Testis (tissue), 5 donors: ENCODE measurements at places on chromosomes 7 and 10.
A peak's percentile ranks its signal among the peaks of the same experiment; 100 is the strongest.

- peaks cover 81% of the 10 kb centered on the region for H3K4me1 ChIP-seq
- H3K36me3 ChIP-seq: no peaks in the 10 kb centered on the region
These were observed 100.1 kb downstream of the ZRANB1 start for GRCh38 chr10:125041856-125042506.

GRCh38 chr10:72340510-72341261, 14.0 kb downstream of the DNAJB12 start:
- peak overlapping the region; percentile 24 for H3K27ac ChIP-seq
- H3K27me3 ChIP-seq: no peaks in the 10 kb centered on the region

GRCh38 chr7:104341546-104341945, 13.1 kb downstream of the LHFPL3 start:
- H3K4me3 ChIP-seq: no peak overlapping the region
- H3K27me3 ChIP-seq: no peaks in the 10 kb centered on the region
- no peaks in the 10 kb centered on the region for H3K4me1 ChIP-seq
- no peaks in the 10 kb centered on the region for H3K36me3 ChIP-seq
- H3K27ac ChIP-seq: no peak overlapping the region
- peak; percentile 19 for DNase-seq

DNA sequence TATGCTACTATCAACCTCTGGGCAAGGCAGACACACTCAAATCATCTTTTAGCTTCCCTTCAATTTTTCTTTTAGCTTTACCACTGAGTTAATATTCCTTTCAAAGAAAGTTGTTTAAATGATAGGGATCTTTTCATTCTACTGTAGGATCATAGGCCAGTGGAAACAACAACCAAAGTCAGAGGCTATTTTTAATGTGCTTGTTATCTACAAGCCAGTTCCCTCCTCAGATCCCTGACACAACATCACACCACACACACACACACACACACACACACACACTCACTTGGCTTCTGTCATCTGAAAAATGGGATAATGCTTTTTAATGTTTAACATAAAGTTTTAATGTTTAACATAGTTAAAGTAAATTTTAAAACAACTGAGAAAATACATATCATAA, 106.7 kb upstream of the CAV2 start:
- no peak for DNase-seq
- H3K4me3 ChIP-seq: no peak overlapping the region
- H3K27me3 ChIP-seq: no peaks in the 10 kb centered on the region
- no peaks in the 10 kb centered on the region for H3K36me3 ChIP-seq
- H3K27ac ChIP-seq: no peak overlapping the region
- no peaks in the 10 kb centered on the region for H3K4me1 ChIP-seq

- H3K4me1 ChIP-seq: no peaks in the 10 kb centered on the region
- H3K4me3 ChIP-seq: no peak overlapping the region
- H3K36me3 ChIP-seq: no peaks in the 10 kb centered on the region
- no peaks in the 10 kb centered on the region for H3K27me3 ChIP-seq
- DNase-seq: no peak
These were observed 14.3 kb upstream of the ZMIZ1 start for GRCh38 chr10:79054203-79055099.

DNA sequence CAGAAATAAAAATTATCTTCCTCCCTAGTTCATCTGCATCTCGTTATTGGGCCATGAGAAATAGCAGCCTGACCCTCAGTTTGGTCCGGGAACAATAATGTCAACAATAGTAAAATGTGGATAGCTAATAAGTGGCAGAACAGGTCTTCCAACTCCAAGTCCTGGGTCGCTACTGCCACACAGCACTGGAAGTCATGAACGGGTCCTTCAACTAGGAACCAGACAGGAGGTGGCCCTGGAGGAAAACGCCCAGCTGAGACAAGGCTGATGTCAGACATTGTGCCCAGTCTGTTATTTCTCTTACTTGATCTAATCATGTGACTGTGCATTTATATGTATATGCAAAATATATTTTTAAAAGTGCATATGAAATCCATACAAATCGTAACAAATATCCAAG, 51.8 kb downstream of the PYROXD2 start:
- no peak overlapping the region for H3K4me3 ChIP-seq
- no peaks in the 10 kb centered on the region for H3K4me1 ChIP-seq
- no peak for DNase-seq
- no peaks in the 10 kb centered on the region for H3K27me3 ChIP-seq
- no peaks in the 10 kb centered on the region for H3K36me3 ChIP-seq

DNA sequence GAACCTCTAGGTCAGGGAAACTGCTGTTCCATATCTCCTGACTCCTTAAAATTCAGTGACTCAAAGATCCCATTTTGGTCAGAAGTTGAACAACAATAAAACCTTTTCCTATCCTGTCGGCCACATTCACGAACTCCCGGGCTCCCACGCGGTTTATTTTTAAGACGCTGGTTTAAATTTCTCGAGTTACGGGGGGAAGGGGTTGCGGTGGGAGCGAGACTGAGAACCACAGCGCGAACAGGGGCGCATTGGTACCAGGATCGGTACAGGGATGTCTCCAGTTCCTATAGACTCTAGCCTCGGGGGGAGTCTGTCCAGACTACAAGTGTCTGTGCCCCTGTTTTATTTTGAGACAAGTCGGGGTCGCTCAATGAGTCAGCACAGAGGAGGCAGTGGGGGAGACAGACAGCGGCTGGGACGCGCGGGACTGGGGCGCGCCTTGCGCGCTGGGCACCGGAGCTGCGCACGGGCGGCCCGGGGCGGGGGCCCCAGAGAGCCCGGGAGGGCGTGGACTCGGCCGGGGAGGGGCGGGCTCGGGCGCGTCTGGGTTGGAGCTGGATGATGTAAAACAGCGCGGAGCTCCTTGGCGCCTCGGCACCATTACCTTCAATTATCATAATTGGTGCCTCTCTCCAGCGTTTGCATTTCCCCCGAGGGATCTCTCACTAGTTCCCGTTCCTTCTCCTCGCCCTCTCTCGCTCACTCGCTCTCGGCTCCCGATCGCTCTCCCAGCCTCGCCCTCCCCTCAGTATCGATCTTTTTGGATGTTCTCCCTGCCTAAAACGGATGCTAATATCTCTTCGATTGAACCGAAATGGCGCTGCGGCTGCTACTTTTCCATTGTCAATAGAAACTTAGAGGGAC, 8.7 kb upstream of the BAMBI start:
- H3K36me3 ChIP-seq: no peaks in the 10 kb centered on the region
- H3K4me1 ChIP-seq: peaks cover 7% of the 10 kb centered on the region
- peak; percentile 69 for DNase-seq
- peak overlapping the region; percentile 55 for H3K4me3 ChIP-seq
- H3K27me3 ChIP-seq: no peaks in the 10 kb centered on the region

DNA sequence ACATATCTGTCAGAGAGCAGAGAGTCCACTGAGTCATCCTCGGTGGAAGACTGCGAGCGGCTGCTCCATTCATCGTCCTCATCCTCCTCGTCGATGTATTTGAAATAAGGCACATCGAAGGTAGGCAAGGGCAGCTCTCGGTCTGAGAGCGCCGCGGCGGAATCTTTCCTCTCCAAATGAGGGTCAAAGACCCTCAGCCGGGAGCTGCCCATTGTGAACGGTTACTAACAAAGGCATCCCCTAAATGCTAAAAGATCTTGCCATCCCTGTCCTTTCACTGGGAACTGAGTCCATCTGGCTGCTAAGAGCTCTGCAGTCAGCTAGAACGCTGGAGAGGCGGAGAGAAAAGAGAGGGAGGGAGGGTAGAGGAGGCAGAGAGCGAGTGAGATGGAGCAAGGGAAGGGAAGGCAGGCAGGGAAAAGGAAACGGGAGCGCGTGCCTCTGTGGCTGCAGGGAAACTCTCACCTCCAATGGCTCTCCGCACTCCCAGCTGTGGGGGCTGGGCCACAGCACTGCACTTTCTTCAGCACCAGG, 163.4 kb downstream of the RAPGEF5 start:
- peak; percentile 46 for DNase-seq
- no peaks in the 10 kb centered on the region for H3K36me3 ChIP-seq
- no peak overlapping the region for H3K27ac ChIP-seq
- no peaks in the 10 kb centered on the region for H3K4me1 ChIP-seq
- peak overlapping the region; percentile 5 for H3K4me3 ChIP-seq

DNA sequence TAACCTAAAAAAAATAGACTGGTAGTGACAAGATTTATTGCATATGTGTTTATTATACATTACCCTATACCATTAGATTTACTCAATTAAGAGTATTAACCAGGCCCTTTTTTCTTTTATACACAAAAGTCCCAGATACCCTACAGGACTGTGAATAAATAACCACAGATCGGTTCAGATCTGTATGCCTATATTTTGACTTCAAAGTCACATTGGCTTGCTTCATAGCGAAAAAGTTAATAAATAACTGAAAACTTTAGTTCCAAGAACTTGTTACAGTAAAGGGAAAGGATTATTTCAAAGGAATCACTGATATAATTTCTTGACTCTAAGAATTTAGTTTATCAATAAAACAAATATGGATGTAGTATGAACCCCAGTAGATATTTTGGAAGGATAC, 41.8 kb upstream of the FMC1 start:
- no peak overlapping the region for H3K27ac ChIP-seq
- no peaks in the 10 kb centered on the region for H3K36me3 ChIP-seq
- H3K4me3 ChIP-seq: no peak overlapping the region
- H3K4me1 ChIP-seq: no peaks in the 10 kb centered on the region

GRCh38 chr10:33454554-33454953, 120.1 kb upstream of the NRP1 start:
- H3K27ac ChIP-seq: no peak overlapping the region
- no peaks in the 10 kb centered on the region for H3K36me3 ChIP-seq
- DNase-seq: no peak
- H3K4me3 ChIP-seq: no peak overlapping the region

GRCh38 chr10:59904426-59905065, 1.8 kb downstream of the CCDC6 start:
- no peaks in the 10 kb centered on the region for H3K27me3 ChIP-seq
- no peak overlapping the region for H3K27ac ChIP-seq
- H3K4me3 ChIP-seq: no peak overlapping the region
- DNase-seq: peak; percentile 49
